Activated T-cell treated with anti-CD3 and anti-CD28 coated beads for 4 hours (primary cell): ENCODE measurements at places on chromosomes 4 and X.
A peak's percentile ranks its signal among the peaks of the same experiment; 100 is the strongest.

GRCh38 chr4:111417521-111417920, 727.7 kb upstream of the FAM241A start:
- no peak for DNase-seq

DNA sequence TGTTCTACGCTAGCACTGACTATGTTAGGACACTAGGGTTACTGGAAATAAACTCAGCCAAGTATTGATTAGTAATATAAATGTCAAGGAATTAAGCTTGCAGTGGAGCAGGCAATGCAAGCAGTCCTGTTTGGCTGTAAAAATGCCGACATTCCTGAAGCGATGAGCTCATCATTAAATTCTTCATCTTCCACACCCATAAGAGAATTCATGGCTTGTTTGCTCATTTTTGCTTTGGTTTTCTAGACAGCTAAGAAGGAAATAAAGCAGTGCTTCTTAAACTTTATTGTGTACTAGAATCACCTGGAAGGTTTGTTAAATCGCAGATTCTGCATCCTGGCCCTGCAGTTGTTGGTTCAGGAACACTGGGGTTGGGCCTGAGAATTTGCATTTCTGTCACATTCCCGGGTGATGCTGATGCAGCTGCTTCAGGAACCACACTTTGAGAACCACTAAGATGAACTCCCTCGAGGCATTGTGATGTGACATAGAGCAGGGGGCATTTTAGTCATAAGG, 17.8 kb downstream of the ANXA3 start:
- no peak for DNase-seq

DNA sequence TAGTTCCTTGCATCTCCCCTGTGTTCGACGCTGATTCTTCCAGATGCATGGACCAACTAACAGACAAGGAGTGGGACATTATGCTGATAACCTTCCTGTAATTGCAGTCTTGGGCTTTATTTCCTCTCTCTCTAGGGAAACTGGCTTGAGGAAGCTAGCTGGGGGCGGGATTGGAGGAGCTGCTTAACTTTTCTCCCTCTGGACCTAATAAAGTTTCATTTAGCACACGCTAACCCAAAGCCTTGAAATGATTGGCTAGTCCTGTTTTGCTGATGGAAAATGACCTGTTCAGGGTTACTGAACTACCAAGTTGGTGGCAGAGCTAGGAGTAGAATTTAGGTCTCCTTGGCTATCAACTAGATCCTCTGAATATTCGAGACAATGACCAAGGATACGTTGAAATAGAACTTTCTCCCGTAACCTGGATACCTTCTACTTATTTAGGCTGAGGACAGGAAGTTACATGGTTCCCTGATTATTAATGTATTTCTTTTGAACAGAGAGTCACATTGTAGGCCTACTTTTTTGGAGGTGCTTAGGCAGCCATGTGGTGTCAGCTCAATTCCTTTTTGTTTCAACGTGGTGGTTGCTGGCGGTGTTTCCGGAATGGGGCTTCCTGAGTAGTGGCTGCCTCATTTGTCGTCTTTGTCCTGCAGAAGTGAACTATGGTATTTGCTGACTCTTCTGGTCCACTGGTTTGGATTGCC, 2.0 kb downstream of the PGK1 start:
- DNase-seq, result no peak

DNA sequence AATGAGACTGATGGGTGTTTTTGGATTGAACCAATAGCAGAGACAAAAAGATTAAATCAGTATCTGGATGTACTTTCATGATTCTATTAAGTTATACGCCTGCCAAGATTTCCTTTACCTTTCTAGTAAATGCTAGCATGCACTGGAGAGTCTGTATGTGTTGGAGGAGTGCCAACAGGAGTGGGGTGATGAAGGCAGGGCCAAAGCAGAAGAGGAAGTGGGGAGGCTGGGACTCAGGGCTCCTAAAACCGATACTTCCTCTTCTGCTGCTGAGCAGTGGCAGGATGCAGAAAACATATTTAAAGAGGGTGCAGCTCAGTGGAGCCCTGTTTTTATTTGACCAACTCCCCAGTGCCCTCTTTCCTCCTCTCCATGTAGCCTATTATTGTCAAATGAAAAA, 5.6 kb downstream of the CYSLTR1 start:
- DNase-seq, result no peak

DNA sequence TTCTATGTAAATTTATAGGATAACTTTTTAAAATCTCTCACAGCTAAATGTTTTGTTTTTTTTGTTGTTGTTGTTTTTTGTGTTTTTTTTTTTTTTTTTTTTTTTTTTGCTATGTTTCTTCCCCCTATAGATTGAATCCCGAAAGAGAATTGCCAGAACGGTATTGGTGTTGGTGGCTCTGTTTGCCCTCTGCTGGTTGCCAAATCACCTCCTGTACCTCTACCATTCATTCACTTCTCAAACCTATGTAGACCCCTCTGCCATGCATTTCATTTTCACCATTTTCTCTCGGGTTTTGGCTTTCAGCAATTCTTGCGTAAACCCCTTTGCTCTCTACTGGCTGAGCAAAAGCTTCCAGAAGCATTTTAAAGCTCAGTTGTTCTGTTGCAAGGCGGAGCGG, 4.1 kb downstream of the BRS3 start:
- DNase-seq, result no peak

GRCh38 chr4:40058121-40058520, 1.5 kb downstream of the N4BP2 start:
- no peak for DNase-seq

DNA sequence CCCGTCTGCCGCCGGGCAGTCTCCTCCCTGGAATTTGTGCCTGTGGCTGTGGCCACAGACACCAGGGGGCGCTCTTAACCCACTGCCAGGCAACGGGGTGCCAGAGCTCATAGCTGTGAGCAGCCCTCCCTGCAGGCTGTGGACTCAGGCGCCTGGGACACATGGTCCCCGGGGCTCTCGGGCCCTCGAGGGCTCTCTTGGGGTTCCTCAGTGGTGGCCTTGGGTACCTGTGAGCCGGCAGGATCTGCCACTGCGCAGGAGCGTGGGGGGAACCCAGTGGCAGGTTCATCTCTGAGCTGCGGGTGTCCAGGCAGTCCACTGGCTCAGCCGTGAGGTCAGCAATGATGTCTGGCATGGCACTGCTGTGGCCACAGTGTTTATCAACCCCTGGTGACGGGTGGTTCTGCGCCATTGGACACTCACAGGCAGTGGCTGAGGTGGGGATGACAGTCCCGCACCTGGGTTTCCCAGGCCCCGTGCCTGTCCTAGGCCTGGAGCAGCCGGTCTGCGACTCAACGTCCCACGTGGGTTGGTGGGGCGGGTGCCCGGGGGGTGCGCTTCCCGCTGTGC, 37.2 kb downstream of the PCGF3 start:
- peak; percentile 72 for DNase-seq

- no peak for DNase-seq
Observed at GRCh38 chrX:49071877-49072711, 1.7 kb downstream of the PRAF2 start.

DNA sequence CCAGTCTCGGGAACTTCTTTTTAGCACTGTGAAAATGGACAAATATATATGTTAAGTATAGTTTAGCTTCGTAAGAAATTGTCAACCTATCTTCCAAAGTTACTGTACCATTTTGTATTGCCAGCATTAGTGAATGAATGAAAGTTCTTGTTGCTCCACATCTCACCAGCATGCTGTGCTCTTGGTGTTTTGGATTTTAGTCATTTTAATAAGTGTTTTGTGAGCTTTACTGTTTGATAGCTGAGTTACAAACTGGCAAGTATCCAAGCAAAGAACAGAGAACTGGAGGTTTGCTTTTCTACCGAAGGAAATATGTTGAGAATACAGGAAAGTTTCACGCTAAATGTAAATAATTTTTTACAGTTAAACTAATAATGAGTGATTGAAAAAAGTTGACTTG, 33.0 kb downstream of the SNCA start:
- DNase-seq, result no peak
